Stimulated activated CD8-positive, alpha-beta memory T cell treated with anti-CD3 and anti-CD28 coated beads, Interleukin-12 subunit alpha, Interleukin-12 subunit beta, amount 100 ng/mL, for 1 hour (primary cell): ENCODE measurements at places on chromosomes 11 and 22.

DNA sequence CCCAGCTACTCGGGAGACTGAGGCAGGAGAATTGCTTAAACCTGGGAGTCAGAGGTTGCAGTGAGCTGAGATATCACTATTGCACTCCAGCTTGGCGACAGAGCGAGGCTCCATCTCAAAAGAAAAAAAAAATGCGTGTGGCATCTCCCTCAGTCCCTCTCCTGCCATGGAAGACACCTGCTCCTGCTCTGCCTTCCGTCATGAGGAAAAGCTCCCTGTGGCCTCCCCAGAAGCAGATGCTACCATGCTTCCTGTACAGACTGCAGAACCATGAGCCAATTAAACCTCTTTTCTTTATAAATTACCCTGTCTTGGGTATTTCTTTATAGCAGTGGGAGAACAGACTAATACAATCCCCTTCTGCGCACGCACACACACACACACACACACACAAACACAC, 249.4 kb downstream of the MN1 start:
- no peak for DNase-seq

DNA sequence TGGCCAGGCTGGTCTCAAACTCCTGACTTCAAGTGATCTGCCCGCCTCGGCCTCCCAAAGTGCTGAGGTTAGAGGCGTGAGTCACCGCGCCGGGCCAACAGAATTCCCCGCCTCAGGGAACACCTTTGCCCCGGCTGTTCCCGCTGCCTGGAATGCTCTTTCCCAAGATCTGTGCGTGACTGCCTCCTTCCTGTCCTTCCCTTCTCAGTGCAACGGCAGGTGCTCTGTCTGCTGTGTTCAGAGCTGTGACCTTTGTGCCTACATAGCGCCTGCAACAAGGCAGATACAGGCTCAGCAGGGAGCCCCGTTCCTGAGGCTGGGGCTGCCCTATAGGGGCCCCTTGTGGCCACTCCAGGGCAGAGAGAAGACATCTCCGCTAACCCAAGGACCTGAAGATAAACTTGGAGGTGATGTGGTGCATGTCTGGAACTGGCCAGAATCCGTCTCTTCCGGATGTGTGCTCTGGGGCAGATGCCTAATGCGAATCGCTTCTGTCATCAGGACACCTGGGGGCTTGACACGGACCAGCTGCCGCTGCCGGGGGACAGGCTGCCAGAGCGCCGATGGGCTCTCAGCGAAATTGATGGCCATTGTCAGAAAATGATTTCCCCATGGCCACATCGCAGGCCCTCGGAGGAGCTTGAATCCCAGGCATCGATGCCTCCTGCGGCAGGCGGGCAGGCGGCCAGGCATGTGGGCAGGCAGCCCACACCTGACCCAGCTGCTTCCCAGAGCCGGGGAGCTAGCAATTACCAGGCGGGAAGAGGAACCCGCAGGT, 43.5 kb upstream of the TCF20 start:
- DNase-seq = peak; percentile 11

DNA sequence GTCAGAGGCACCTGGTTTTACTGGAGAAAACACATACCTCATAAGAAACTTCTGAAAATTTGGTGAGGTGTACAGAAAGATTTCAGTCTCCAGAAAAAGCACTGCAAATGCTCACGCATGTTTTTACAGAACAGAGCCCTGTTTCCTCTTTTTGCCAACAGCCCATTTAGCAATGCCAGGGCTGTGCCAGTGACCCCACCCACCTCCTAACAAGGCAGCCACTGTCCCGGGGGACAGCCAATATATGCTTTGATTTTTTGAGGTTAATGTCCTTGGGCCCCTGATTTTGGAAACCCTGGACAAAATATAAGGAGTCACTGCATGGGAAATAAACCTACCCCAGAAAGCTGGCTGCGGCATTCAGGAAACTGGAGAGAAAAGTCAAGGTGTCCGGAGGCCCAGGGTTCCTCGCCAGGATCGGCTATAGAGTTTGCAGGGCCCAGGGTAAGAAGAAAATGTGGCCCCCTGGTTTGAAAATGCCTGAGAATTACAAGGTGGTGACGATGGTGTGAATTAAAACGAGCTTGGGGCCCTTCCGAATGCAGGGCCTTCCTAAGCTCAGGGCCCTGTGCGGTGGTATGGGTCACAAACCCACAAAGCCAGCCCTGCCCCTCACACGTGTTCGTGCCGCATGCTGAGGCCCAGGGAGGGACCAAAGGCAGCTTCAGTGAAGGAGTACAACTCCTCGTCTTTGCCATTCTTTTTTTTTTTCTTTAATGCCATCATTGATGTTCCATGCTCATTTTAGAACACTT, 71.1 kb upstream of the WNT7B start:
- DNase-seq = no peak

DNA sequence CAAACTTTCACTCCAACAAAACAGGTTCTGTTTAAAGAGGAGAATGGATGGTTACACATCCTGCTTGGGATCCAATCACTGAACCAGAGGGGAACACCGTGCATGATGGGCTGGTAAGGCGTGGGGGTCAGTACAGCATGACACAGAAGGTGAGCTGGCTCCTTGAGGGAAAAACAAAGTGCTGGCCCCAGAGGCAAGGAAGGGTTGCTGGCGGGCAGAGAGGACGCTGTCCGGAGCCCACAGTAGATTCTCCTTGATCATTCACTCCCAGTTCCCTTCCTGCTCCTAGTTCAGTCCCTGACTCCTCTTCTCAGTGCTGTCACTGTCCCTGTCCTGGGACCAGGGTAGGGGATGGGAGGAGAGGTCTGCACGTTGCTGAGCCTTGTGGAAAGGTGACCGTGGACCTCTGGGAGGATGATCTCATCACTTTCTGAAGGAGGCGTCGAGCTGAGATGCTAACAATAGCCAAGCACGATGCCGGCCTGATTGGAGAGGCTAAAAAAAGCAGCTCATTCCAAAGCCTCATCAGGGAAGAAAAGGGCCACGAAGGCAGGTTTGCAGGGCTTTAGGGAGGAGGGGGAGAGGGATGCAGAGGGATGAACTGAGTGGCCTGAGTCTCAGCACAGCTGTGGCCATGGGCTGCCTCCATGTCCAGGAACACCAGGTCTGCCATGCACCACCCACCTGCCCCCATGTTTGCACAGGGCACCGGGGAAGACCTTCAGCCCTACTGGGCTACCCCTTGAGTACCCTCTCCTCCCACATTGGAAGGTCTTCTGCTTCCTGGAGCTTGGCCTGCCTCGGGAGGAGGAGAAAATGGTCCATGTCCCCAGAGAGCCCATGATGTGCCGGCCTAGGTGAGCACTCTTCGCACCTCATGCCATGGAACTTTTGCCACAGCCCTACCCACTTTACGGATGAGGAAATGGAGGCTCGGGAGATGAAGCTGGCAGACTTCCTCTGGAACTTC, 72.7 kb upstream of the RTL6 start:
- DNase-seq = no peak

DNA sequence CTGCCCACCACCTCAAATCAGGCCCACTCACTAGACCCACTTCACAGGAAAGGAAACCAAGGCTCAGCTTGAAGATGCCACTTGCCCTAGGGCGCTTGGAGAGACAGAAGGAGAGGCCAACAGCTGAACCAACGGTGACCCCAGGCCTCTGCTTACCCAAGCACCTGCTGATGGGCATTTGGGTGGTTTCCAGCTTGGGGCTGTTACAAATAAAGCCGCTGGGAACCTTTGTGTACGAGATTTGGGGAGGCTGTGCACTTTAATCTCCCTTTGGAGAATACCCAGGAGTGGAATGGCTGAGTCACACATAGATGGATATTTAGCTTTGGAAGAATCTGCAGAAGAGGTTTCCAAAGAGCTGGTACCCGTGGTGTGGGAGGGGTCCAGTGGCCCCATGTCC, 50.9 kb upstream of the LINC01488 start:
- no peak for DNase-seq

DNA sequence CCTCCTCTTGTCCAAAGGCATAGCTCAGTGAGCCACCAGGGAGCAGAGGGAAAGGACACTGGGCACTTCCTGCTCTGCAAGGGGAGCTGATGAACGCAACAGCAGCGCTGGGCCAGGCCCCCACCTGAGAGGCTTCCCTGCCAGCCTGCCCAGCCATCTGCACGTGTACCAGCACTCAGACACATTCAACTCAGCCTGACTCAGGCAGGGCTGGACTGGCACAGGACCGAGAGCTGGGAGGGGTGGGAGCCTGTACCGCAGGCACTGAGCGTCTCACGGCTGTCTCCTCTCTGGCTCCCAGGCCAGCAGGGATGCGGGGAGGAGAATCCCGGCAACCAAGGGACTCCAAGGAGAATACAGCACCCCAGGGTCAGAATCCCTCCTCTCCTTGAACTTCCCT, 411.8 kb downstream of the CTTN start:
- no peak for DNase-seq

GRCh38 chr11:97912629-97913028, 1108.1 kb upstream of the CNTN5 start:
- no peak for DNase-seq

DNA sequence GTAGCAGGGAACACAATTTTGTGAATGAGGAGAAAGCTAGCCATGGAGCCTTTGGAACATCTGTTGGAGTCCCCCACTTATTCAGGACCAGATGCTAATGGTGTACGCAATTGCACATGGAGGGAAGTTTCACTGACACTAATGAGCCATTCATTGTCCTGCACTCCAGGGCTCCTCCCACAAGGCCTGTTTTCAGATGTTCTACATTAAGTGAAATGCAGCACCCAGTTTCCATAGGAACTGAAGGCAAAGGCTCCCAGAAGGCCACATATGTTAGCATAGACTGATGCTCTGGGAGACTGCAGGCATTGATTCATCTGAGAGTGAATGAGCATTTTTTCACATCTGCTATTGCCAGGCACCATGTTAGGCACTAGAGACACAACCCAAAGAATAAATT, 399.5 kb downstream of the ETS1 start:
- DNase-seq = no peak
